ENCODE measurements at places on chromosomes 12 and 14.

DNA sequence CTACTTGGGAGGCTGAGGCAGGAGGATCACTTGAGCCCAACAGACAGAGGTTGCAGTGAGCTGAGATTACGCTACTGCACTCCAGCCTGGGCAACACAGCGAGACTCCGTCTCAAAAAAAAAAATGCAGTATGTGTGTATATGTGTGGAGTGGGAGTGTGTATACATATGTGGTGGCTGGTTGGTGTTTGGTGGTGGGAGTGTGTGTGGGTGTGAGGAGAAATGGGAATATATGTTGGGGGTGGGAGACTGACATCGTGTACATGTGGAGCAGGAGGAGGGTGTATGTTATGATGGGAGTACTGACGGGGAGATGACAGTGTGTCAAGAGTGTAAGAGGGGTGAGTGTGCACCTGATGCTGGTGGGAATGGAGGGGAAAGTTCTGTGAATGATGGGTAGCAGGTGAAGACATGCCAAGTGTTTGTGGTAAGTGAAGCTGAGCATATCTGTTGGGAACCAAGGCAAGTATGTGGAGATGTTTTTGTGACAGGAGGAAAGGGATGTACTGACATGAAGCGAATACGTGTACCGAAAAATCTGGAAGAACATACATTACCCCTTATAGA is 4.2 kb downstream of the PNMA1 start:
- DNase-seq = no peak

- peak; percentile 91 for DNase-seq
Measured at GRCh38 chr14:49767571-49768300, at the start of gene KLHDC2. Gene KLHDC2 (plus strand): TSS chr14:49768153. CDS start chr14:49768469, 316 bp downstream.

DNA sequence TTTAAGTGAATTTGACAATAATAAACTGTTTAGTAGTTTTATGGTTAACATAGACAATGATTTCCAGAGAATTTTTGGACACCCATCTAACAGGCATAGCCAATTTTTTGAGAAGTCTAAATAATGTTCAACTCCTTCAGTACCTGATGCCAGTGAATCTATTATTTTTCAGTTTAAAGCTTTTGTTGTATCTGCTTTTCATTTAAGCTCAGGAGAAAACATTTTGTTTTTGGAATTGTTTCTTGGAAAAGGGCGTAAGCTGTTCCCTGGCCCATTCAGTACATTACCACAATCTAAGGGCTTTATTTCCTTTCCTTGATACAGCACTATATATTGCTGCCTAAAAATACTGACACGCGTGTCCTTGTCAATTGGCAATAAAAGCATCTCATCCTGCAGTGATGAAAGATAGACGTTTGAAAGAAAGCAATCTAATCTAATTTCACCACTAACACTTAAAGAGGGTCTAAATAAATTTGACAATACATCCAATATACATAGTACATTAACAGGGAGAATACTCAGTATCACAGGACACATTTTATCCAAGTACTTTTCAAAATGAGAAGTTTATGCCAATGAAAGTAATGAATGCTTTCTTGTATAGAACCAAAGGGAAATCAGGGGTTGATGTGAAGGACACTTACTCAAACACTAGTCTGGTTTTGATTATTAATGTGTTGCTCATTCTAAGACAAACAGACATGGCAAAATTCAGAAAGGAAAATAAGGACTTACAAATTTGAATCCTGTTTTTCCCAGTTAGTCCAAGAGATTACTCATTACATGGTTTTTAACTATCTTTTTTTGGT is 104.2 kb upstream of the LGR5 start:
- DNase-seq = no peak

DNA sequence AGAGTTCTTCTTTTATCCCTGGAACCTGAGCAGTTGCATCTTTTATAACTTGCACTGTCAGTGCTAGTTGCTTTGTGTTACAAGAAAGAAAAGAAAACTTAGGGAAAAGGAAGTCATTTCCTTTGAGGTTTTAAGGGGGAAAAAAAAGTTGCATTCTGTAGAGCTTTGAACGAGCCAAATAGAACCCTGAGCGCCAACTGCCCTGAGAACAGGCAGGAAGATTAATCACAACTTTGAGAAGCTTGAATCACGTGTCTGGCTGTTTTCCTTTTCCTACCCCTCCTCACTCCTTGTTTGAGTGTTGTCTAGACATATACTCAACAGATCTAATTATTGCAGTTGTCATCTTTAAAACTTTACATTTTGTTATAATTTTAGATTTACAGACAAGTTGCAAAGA is 12.5 kb downstream of the PCNX1 start:
- no peak for DNase-seq

- DNase-seq = no peak
Measured at GRCh38 chr12:59780605-59781135, 184.8 kb downstream of the SLC16A7 start.

DNA sequence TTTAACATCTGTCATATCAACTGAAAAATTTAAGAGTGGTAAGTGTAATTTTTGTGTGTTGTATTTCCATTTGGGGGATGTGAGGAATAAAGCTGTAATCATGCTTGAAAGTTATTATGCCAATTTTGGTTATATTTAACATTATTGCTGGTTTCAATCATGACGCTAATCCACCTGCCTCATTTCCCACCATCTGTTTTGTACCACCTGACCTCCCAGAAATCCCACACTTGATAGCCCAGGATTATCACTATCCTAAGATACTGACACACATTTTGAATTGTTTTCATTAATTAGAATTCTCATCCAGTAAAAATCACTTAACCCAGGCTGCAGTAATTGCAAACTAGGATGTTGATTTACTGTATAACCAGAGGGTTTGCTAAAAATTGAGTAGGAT is 1119.8 kb downstream of the AACS start:
- DNase-seq = no peak

GRCh38 chr12:111221062-111222026 is 147.6 kb downstream of the PHETA1 start:
- DNase-seq = no peak

DNA sequence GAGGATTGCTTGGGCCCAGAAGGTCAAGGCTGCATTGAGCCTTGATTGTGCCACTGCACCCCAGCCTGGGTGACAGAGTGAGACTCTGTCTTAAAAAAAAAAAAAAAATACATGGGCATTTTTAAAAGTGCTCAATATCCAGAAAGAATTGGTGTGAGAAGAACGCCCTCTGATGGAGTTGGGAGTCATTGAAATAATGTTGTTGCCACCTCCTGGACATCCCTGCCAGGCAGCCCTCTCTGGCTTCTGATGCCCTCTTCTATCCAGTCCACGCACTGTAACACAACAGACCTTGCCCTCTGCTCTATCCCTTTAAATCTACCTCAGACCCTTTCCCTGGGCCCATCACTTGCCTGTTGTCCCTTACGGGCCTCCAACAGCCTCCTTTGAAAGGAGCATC is 4.9 kb downstream of the PTGDR start:
- DNase-seq = no peak

- peak; percentile 33 for DNase-seq
Measured at GRCh38 chr14:21015312-21015711, 9.5 kb downstream of the NDRG2 start.

- DNase-seq = no peak
Measured at GRCh38 chr12:122527478-122527944, 462 bp downstream of the KNTC1 start.

DNA sequence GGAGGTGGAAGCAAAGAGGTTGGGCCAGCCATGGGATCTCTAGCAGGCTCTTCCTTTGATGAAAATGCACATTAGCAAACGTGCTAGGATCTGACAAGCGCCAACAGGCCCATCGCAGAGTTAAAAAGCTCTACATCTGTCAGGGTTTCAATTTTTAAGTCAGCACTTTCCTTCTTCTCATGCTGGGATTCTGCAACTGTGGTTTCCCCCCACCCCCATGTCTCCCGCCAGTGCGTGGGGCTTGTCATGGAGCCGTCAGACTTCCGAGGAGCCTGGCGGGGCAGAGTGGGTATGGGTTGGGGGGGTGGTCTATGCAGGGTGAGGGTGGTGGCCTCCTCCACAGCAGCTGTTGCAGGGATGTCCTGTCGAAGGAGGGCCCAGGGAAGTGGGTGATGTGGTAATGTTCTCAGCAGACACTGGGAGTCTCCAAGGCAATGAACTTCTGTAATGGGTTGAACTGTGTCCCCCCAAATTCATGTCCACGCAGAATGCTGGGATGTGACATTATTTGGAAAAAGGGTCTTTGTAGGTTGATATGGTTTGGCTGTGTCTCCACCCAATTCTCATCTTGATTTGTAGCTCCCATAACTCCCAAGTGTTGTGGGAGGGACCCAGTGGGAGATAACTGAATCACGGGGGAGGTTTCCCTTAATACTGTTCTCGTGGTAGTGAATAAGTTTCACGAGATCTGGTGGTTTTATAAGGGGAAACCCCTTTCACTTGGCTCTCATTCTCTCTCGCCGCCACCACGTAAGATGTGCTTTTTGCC is 115.2 kb upstream of the MAP1LC3B2 start:
- no peak for DNase-seq

GRCh38 chr14:75518625-75519024 is 3.6 kb upstream of the BATF start:
- no peak for DNase-seq

DNA sequence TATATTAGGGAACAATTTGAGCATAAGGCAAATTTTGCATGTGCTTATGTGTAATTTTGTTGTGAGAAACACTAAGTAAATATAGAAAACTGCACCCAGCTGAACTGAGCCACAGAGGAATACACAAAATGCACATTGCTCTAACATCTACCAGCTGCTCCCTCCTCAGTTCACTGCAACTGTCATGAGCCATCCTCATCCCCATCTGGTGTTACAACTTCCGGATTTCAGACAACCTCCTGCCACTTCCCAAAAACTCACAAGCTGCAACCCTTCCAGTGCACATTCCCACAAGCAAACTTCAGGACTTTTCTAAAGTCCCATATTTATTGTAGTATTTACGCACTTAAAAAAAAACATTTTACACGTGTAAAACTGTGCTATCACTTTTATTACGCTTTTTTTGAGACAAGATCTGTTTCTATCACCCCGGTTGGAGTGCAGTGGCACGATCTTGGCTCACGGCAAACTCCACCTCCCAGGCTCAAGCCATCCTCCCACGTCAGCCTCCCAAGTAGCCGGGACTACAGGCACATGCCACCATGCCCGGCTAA is 169.1 kb upstream of the TBX3 start:
- DNase-seq = no peak

GRCh38 chr12:52042706-52043385 is 8.4 kb upstream of the NR4A1 start:
- no peak for DNase-seq

DNA sequence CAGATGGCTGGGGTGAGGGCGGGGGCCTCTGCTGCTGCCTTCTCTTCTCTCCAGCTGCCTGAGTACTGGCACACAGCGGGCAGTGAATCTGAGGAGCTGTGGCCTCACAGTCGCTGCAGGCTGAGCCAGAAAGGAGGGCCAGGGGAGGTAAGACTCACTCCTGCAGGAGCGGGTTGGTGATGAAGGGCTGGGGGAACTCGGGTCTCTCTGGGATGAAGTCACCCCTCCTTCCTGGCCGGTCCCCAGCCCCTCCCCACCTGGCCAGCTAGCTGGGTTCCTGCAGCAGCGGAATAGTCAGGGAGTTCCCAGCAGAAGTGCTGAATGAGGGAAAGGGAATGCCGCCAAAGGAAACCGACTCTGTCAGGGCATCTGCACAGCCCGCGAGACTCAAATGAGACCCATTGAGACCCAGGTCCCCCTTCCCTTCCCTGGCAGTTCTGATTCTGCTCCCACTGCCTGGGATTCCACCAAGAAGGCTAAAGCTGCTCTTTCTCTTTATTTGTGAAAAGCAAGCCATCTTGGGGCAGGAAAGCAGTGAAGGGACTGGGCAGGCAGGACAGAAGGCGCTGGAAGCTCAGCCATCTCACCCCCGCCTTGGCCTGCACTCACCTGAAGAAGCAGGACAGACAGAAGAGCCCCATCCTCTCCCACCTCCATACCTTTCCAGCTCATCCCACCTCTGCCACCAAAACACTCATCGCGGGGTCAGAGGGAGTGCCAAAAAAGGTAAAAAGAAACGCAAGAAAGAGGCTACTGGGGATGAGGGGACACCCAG is 5.3 kb downstream of the NGB start:
- no peak for DNase-seq

DNA sequence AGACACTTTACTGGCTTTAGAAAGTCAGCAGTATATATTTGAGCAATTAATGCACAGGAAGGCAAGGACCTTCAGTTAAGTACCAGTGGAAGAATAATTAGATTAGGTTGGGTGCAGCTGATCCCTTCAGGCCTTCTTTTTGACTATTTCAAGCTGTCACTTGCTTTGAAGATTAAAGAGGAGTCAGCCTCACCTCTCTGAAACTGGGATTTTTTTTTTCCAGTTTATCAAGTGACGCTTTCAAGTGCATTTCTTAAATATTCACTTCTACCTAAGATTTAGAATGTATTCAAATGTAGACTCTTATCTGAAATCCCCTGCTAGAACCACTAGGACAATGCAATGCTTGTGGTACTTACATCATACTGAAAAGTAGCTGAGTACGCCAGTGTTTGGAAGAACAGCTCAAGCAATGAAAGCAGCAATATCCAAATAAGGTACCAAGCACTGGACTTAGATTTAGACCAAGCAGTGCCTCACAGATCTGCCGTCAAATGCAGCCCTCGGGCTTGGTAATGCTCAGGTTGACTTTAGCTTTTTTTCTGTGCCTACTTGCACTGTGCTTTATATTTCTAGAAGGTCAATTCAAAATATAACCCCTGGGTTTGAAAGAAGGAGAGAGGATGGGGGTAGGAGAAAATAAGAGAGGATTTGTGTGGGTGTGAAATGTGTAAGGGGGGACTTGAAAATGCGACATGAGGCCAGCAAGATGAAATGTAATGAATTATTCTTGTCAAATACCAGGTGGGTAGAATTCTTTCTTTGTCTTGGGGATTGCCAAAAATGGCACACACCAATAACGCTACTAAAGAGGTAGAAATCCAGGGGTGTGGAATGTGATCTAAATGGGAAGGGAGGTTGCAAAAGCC is 3.7 kb upstream of the FERMT2 start:
- no peak for DNase-seq

DNA sequence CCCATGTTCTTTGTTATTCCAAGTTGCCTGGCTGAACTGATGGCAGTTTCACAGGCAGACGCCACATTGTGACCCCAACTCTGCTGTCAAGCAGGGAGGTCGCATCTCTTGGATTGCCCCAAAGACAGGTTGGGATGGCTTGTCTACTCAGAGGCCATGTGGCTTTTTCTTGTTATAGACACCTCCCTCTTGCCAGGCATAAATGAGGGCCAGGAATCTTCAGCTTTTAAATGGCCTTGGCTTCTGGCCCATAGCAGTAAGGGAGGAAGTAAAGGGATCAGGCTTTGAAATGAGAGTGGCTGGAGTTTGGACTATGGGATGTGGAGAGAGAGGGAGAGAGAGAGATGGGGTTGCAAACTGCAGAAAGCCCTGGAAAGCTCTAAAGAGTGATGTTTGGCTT is 215.0 kb downstream of the TBX5 start:
- no peak for DNase-seq

DNA sequence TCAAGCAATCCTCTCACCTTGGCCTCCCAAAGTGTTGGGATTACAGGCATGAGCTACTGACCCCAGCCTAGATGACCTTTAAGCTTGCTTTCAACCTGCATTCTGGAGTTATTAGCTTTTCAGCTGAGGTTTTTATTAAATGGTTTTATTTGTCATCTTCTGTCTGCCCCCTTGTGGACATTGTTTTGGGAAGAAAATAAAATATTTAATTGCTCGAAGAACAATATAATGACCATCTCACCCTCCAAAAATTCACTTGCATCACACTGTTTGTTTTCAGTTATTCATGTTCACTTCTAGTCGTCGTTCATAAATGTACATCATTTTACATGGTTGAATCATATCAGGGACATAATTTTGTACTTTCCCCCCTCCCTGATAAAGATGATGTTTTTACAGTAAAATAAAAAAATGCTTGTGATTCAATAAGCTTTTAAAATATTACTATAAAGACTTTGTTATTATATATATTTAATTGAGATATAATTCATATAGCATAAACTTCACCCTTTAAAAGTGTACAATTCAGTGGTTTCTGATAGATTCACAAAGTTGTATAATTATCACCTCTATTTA is 10.1 kb upstream of the SPATS2 start:
- no peak for DNase-seq
